Fibroblast of skin of back (primary cell): ENCODE measurements at places on chromosomes 1 and 21.

- DNase-seq: peak; percentile 75
Measured at GRCh38 chr1:245156041-245156735, 1.4 kb downstream of the KIF26B start.

- no peak for DNase-seq
Measured at GRCh38 chr1:24657781-24658180, 14.7 kb downstream of the SRRM1 start.

- DNase-seq: peak; percentile 45
Measured at GRCh38 chr1:24970926-24971875, 41.1 kb upstream of the RUNX3 start.

DNA sequence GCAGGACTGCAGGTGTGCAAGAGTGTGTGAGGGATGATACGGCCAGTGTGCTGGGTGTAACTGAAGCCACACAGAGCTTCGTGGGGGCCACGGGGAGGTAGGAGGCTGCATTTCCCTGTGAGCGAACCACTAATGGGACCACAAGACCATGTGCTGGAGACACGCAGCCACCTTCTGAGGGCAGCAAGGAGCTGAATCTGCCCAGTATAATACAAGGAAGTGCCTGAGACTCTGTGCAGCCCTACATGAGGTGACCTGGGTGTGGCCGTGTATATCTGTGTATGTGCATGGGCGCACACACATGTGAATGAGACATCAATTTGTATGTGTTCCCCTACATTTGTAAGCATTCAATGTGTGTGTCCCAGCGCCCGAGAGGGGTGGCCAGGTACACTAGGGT is 50.8 kb downstream of the CHD5 start:
- DNase-seq: no peak

- no peak for DNase-seq
Measured at GRCh38 chr1:193251950-193252349, 65.5 kb upstream of the B3GALT2 start.

DNA sequence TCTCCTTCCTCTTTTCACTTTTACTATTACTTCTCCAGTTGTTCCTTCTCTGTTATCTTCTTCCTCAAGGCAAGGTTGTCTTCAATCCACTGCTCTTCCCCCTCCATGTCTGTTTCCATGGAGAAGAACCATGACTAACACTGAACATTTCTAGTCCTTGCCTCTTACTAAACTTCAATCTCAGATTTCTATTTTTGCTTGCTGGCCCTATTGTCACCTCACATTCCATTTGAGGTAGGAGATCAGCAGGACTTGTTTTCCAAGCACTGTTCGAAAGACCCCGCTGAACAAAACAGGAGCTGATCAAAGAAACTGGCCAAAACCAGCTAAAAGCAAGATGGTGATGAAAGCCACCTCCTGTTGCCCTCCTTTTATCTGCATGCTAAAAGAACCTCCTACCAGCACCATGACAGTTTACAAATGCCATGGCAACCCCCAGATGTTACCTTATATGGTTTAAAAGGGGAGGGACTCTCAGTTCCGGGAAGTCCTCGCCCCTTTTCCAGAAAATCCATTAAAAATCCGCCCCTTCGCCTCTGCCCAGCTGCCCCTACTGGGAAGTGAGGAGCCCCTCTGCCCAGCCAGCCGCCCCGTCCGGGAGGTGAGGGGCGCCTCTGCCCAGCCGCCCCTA is 22.6 kb downstream of the GON4L start:
- DNase-seq: peak; percentile 67

- DNase-seq: no peak
Measured at GRCh38 chr1:153852170-153852569, 70.6 kb downstream of the GATAD2B start.

DNA sequence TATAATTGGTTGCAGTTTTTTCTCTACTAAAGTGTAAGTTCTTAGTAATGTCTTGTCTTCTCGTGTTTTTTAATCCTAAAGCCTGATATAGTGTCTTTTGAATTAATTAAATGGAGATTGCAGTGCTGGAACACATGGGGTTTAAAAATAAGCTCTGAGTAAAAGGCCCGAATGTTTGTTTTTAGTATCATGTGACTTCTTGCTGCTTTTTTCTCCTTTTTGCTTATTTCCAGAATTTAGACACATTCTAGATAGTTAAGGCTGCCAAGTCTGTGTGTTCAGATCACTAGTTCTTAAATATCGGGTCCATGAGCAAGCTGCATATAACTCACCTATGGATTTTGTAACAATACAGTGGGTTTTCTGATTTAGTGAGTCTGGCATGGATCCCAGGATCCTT is 27.5 kb downstream of the KCTD3 start:
- DNase-seq: no peak

GRCh38 chr1:154446789-154447188 is 41.6 kb downstream of the IL6R start:
- DNase-seq: peak; percentile 60

DNA sequence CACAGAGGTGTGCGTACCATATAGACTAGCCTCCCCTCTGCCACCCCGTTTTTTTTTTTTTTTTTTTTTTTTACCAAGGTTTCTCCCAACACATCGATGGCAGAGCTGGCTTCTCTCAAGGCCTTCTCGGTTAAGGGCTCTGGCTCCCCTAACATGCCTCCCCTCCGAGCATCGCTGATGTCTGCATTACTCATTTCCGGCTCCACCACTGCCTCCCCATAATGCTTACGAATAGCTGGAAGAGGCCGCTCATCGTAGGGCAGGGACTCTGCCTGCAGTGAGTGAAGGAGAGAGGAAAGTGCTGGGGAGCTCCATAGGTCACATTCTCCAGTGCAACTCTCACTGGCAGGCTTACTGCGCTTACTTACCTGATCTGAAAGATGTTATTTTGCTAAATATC is 20.6 kb downstream of the CEP104 start:
- peak; percentile 8 for DNase-seq

DNA sequence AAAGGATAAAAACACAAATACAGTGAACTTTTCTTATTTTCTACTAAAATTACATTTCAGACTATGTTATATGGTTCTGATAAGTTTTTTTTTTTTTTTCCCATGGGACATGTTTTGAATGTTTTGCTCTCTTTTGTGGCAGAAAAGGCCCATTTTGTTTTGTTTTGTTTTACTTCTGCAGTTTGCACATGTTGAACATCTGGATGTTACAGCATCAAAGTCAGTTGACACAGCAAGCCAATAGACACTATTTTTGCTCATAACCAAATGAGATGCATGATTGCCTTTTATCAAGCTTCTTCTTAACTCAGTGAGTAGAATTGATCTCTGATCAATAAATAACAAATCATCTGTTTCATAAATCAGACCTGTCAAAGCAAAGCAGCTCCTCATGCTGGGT is 904.2 kb downstream of the ADGRL2 start:
- no peak for DNase-seq

DNA sequence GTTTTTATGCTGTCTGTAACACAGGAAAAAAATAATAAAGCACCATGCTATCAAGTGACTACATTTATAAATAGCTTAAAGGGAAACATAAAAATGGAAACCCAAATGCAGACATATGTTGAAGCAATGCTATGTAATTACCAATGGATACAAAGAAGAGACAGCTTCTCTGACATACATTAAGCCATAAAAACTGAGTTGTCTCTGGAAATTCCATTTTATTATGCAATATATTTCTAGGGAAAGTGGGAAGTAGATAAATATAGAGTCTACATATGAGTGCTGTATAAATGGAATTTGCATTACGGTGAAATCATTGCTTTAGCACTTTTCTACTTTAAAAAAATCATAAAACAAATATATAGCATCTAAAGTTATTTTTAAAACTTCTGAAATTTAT is 135.2 kb upstream of the COL11A1 start:
- peak; percentile 63 for DNase-seq

DNA sequence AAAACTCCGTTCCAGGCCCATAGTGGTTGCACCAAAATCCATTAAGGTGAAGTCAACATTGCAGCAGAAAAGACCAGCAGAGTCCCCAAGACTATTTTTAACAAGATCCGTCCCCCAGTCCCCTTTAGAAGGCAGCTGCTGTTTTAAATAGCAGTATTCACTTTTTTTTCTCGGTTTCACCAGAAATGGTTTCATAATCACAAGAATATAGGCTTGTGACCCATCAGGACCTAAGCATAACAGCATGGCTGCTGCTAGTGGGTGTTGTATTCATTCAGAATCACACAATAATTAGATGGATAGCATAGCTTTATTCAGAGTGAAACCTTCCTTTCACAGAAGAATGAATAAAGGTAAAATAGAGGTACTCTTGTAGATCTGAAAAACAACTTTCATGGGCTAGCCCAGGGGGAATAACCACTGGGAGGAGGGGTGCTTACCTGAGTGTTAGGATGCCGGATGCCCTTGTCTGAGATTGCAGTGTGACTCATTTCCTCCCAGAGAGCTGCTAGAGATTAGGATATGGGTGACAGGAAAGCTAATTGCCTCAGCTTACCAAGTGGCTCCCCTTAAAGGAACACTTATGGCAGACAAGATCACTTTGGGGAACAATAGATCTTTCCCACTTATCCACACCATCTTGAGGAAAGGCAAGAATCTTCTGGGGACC is 35.0 kb downstream of the ACKR1 start:
- DNase-seq: no peak

- DNase-seq: no peak
Measured at GRCh38 chr1:237179503-237179902, 137.5 kb downstream of the RYR2 start.

DNA sequence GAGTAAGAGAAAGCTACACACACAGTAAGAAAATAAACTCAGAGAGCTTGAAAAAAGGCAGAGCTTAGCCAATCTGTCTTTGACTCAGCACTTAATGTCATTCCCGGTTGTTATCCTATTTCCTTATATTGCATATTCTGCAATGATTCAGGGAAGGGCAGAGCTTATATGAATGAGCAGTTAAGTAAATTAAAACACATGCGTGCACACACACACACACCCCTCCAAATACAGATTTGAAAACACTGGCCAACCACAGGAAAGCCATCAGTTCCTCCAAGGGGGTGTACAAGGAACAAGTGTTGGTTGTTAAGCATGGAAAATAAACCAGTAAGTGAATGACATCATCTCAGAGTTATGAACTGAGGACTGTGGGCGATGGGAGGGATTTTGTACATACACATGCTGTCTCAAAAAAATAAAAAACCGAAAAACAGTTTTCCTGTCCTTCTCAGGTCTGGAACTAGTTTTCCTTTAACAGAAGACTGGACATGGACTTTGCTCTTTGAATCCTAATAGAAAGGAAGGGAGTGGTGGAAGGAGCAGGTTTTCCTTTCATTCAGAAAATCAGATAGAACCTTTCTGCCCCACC is 1.0 kb downstream of the IQGAP3 start:
- peak; percentile 93 for DNase-seq

GRCh38 chr1:204080163-204080903 is 7.4 kb downstream of the SOX13 start:
- peak; percentile 96 for DNase-seq

DNA sequence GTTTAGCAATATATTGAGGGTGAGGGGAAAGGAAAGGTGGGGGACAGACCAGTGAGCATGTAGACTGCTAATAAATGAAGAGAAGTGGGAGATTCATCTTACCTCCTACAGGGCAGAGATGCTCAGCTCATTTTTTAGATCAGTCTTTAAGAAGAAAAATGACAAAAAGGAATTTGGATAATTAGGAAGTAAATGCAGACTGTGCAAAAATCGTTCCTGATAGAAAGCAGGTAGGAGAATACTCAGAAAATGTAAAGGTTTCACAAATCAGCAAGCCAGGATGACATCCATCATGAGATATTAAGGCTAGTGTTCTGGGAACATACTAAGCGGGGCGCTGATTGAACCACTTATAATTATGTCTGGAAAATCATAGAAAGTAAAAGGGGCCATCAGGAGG is 106.3 kb downstream of the RNF220 start:
- DNase-seq: no peak
